ENCODE measurements at places on chromosomes 13 and 19.

DNA sequence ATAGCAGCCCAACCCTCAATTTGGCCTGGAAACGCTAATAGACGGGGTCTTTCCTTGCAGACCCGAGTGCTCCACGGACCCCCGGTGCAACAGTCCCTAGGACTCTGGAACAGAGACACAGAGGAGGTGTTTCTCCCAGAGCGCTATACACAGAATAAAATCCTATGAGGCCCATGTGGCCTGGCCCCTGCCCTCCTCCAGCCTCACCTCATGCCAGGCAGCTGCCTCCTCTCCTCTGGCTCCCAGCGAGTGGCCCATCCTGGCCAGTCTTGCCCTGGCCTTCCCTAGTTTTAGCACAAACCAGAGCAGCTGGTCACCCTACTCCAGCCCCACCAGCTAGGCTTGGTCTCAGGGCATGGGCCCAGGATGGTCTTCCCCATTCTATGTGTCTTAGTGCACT lies 20.3 kb downstream of the POP4 start:
- no peak for DNase-seq

DNA sequence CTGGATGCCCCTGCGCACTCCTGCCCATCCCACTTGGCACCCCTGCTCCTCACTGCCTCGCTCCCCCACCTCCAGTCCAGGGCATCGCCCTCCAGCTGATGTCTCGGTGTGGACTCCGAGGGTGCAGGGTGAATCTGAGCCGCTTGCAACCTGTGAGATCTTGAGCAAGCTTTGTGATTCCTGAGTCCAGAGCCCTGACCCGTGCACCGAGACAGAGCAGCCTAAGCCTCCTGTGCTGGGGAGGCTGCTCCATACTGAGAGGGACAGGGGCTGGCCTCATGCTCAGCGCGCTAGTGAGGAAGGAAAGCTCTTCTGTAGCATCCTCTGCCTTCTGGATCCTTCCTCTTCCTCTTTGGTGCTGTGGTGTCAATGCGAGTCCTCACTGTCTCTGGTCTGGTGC lies 116.0 kb downstream of the TEX29 start:
- DNase-seq, result no peak

- DNase-seq, result no peak
Observed at GRCh38 chr13:44045180-44045562, 165.5 kb downstream of the LACC1 start.

DNA sequence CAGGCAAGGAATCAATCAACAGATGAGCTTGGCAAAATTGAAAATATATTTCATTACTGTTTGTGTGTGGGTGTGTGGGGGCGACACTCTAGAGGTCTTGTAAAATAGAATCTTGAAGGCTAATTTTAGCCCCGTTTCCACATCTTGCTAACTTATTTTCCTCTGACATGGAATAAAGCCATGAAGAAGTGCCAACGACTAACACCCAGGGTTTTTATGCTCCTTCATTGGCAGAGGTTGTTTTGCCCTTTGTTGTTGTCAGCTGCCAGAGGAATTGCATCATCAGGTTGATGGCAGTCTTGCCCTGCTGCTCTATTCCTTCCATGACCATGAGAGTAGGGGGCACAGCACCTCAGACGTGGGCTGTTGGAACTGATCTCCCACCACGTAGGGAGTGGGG lies 30.6 kb upstream of the FAM216B start:
- DNase-seq, result no peak
